GM19239 (cell line): ENCODE measurements at places on chromosomes 7 and 10.

DNA sequence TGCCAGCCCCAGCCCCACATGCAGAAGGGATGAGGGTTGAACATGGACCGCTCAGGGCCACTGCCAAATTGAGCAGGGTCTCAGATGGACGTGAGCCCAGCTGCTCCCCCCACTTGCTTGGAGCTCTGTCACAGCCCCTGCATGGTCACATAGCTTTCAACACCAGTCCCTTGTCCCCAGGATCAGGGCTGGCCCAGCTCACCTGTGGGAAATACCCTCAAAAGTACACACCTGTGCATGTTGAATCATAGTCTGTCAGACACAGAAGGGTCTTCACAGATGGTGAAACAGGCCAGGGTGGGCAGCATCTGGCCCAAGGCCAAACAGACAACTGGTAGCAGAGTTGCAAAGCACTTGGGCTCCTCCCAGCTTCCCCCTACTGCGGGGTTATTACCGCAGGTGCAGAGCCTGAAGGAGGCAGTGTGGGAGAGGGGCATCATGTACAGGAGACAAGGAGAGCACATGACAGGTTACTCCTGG lies 77.6 kb upstream of the UNC5B start:
- DNase-seq, result no peak

DNA sequence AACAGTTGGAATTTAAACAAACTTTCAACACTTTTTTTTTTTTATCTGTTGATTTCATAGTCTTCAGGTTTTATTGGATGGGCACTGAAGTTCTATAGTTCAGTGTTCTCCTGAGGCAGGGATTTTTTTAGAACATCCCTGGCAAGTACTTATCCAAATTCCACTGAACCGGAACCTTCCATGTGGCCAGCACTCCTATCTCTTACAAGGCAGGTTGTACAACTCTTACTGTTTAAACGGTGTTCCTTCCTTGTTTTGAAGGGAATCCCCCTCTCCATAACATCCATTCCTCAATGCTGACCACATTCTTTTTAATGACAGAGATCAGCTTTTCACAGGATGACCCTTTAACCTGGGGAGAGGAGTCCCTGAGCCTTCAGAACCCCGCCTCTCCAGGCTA lies 238.9 kb upstream of the CTBP2 start:
- DNase-seq, result no peak

GRCh38 chr10:110613341-110613995 lies 30.7 kb upstream of the RBM20 start:
- no peak for DNase-seq

GRCh38 chr10:31687663-31688482 lies 240.8 kb downstream of the ARHGAP12 start:
- no peak for DNase-seq

- DNase-seq, result no peak
Observed at GRCh38 chr10:10677479-10677878, 340.2 kb upstream of the CELF2 start.

DNA sequence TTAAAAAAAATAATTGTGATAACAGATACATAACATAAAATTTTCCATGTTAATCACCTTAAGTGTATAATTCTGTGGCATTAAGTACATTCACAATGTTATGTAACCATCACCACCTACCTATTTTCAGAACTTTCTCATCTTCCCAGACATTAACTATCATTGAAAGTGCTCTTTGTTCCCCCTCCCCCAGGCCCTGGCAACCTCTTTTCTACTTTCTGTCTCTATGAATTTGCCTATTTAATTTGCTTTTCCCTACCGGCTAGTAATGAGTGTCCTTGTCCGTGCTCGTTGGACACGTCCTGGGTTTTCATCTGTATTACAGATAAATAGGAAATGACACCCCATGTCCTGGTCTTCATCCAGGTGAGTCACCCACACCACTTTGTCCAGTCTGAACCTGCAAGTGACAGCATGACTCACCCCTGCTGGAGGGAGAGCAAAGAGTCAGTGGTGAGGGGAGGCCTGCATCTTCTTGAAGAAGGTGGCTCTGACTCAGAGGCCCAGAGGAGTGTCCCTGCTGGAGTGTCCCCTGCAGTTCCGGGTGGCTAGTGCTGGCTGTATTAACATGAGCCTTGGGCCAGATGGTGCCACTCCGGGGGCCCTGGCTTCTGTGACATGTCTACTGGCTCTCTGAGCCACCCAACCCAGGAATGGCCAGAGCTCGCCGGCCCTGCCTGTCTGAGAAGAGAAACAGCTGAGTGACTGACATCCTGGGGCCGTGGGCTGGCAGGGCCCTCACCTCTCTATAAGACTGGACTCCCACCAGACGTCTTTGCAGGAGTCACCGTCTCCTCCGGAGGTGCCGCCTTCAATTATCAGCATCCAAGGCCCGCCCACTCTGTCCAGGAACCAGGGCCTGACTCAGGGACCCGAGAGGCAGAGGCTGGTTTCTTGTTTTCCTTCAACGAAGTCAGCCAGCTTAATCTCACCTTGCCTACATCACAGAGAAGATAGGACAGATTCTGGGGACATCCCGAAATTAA lies 503.2 kb upstream of the MKI67 start:
- DNase-seq, result no peak

- DNase-seq, result no peak
Observed at GRCh38 chr7:126727930-126728391, 524.8 kb downstream of the GRM8 start.

- no peak for DNase-seq
Observed at GRCh38 chr10:58281092-58281752, 12.3 kb downstream of the CISD1 start.

DNA sequence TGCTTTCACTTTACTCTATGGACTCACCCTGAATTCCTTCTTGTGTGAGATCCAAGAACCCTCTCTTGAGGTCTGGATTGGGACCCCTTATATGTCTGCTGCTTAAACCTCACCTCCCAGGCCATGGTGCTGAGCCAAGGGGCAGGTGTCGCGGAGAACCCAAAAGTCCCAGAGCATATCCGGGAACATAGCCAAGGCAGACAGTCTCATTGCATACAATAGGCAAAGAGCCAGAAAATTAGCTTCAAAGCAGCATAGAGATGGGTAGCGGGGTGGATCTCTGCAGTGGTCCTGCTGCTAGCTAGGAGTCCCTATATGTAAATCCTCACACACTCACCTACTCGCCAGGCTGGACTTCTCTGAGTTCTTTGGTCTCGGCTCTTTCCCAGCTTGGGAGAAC lies 5.5 kb downstream of the CCL24 start:
- no peak for DNase-seq

GRCh38 chr7:32072397-32072796 lies 2.2 kb upstream of the PDE1C start:
- no peak for DNase-seq

GRCh38 chr10:29240986-29241660 lies 47.7 kb upstream of the LYZL1 start:
- no peak for DNase-seq

DNA sequence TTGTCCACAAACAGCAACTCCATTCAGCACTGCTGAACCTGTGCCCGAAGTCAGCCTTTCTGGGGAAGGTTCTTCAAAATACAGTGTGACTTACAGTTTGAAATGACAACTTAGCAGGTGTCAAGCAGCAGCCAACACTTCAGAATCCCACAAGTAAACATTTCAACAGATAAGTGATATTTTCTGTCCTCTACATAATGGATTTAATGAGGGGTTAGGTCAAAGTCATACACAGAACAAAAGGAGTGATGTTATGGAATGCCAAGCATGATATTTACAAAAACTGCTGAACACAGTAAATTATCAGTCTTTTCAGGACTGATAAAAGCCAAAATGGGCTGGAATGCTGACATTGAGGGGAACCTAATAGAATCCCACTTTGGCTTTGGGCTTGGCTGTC lies 77.6 kb upstream of the JAZF1 start:
- DNase-seq, result no peak

- no peak for DNase-seq
Observed at GRCh38 chr10:15601819-15602218, 117.9 kb downstream of the ITGA8 start.
